ENCODE measurements at places on chromosomes 1 and 21.
A peak's percentile ranks its signal among the peaks of the same experiment; 100 is the strongest.

DNA sequence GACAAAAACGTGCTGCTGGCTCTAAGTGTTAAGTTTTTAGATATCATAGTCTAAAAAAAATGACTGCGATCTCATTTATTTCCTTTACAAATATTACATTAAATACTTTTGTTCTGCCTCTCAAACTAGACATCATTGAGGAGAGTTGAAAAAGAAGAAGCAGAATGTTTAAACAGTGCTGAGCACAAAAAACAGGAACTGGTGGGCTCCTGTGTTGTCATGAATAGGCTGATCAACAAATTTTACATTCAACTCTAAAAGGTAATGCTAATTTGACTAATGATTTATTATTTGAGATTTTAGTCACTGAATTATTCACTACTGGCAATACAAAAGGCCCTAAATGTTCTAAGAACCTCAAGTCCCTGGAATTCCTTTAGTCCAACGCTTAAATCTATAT lies 66.1 kb downstream of the GPATCH2 start:
- no peak for DNase-seq

GRCh38 chr1:169588785-169589485 lies 2.7 kb upstream of the F5 start:
- DNase-seq, result no peak

DNA sequence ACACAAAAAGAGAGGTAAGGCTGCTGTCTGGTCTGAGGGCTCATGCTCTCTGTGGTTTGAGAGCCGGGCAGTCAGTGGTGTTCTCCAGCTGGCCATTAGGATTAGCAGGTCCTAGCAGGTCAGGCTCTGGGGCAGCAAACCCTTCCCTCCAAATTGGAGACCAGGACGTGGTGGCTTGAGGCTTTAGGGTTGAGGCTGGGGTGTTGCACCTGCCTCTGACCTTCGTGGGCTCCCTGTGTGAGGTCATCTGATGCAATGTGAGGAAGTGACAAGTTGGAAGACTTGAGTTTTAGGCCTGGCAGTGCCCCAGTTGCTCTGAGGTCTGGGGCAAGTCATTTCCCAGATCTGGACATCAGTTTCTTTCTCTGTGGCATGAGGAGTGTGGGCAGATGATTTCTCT lies 24.4 kb downstream of the SZRD1 start:
- DNase-seq, result no peak

- DNase-seq, result no peak
Observed at GRCh38 chr1:50066806-50067205, 41.9 kb upstream of the ELAVL4 start.

GRCh38 chr1:35886577-35887431 lies 3.8 kb downstream of the AGO1 start:
- DNase-seq, result no peak

GRCh38 chr1:22508329-22508728 lies 55.0 kb upstream of the EPHA8 start:
- DNase-seq, result no peak

GRCh38 chr1:41053316-41053715 lies 31.8 kb upstream of the SLFNL1 start:
- no peak for DNase-seq

- no peak for DNase-seq
Observed at GRCh38 chr21:29431680-29432079, 133.0 kb downstream of the BACH1 start.

- no peak for DNase-seq
Observed at GRCh38 chr1:6414443-6414844, 5.3 kb downstream of the HES2 start.

GRCh38 chr21:39461419-39461818 lies 9.6 kb downstream of the SH3BGR start:
- no peak for DNase-seq

DNA sequence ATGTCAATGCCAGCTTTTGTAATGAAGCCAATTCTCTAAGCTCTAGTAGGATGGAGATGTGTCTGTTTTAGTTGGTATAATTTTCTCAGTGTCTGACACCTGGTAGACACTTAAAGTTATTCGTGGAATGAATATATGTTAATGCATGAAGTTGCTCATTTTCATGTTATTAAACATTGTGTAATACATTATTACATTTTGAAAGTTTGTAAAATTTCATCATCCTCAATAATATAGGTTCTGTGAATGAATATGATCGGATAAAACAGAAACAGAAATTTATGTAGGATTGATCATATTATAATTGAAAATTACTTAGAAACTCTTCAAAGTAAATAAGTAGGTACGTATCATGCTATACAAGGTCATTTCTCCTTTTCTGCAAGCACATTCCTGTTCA lies 625.3 kb downstream of the PLA2G4A start:
- no peak for DNase-seq

GRCh38 chr21:40765811-40766210 lies 81.1 kb downstream of the DSCAM start:
- no peak for DNase-seq

- peak; percentile 59 for DNase-seq
Observed at GRCh38 chr1:153796786-153797659, 21.8 kb downstream of the SLC27A3 start.

DNA sequence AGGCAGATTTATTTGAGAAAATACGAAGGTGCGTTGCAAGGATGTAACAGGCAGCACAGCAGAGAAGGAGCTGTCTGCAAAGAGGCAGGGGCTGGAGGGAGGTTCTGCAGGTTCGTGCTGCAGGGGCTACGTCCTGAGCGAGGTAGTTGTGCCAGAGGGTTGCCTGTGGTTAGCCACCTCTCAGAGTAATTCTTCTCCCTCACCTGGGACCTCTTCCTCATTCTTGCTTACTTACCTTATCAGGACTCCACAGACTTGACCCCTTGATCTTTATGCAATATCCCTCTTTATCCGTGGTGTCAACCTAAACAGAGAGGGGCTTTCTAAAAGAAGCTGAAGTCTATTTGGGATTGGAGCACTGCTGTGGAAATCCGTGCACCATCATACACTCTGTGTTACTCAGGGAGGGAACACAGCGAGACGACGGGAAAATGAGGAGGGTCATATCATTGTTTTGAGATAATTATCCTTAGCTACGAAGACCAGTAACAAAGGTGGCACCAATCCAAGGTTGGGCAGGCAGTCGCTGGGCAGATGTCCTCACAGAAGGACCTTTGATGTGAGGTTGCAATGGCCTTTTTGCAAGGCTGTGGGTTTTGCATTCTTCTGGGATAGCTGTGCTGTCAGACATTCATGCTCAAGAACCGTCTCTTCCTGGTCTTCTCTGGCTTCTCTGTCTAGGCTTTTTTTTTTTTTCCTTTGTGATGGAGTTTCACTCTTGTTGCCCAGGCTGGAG lies 82.8 kb downstream of the WDR4 start:
- no peak for DNase-seq

DNA sequence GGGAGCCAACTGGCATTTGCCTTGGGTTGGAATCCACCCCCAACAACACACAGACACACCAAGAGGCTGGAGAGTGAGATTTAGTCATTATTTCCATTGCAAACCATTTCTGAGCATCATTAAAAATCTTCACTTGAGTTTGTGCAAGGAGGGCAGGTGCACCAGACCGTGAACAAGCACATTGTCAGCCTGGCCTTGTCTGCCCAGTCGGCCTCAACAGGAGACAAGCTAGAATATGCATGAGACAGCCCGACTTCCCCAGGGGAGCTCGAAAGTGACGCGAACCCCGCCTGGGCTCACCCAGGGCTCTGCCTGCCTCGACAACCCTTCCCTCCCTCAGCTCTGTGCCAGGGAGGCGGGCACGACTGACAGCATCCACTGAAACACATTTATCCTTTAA lies 15.4 kb upstream of the GUCA2B start:
- no peak for DNase-seq

DNA sequence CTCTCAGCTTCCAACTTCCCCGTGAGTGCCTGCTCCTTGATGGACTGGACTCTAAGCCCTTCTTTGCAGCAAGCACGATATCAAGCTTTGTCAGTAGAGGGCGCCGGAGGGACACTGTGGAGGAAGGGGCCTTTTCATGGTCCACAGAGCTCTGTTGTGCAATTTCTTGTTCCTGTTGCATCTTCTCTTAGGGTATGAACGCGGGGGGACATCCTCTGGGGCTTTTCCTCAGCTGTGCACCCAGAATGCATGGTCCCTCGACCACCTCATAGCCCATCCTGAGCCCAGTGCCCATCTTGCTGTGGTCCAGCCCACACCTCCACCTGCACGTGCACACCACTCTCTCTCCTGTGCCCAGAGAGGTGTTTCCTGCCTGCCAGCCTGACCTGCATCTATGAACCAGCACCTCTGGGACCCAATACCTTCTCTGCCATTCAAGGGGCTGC lies 556.8 kb downstream of the PTPRU start:
- peak; percentile 75 for DNase-seq

DNA sequence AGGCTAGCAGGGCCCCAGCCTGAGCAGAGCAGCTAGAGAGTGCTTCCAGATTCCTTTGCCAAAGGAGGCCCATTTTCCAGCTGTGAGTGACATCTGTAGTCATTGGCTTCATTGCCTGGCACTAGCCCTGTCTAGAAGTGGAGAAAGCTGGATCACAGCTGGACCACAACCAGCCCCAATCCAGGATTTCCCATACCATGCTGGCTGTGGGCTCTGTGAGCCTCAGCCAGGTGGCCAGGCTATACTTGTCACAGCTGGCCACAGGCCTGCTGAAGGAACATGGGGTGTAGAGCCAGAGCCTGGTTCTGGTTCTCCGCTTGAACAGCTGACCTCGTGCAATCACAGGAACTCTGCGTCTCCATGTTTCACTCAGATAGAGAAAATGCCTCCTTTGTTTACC lies 36.6 kb downstream of the RIMKLA start:
- DNase-seq, result no peak

DNA sequence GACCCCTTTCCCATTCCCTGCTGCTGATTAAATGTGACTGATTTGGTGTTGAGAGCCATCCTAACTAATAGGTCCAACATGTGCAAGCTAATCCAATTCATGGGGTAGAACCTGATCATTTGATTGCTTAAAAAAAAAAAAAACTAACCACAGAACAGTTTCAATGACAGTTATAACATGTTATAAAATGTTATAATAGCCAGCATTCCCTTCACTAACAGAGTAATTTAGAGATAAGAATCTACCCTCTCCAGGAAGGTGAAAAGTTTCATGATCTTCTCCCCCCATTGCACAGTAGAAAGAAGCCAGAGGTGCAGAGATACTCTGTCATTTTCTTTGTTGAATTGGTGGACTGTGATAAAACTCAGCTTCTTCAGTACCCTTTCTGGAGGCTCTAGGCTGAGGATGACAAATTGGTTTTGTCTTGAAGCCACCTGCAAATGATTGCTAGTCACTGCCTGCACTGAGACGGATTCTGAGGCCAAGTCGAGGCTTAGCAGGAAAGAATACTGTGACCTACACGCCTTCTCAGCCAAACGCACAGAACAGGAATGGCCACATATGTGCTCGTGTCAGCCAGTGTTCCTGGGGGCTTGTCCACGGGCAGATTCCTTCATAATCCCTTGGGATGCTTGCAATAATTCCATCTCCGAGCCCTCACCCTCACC lies 215.7 kb upstream of the IRF2BP2 start:
- DNase-seq, result no peak

GRCh38 chr21:37915497-37915911 lies 753 bp downstream of the KCNJ6 start:
- no peak for DNase-seq

- DNase-seq, result no peak
Observed at GRCh38 chr1:41648844-41649243, 164.4 kb upstream of the EDN2 start.

GRCh38 chr1:60857851-60858250 lies 224.5 kb upstream of the NFIA start:
- DNase-seq, result no peak

- DNase-seq, result no peak
Observed at GRCh38 chr1:230152999-230153398, 86.0 kb downstream of the GALNT2 start.

GRCh38 chr1:85172684-85173337 lies 28.0 kb downstream of the SYDE2 start:
- DNase-seq, result no peak

- no peak for DNase-seq
Observed at GRCh38 chr1:9593492-9594465, 5.1 kb downstream of the TMEM201 start.

DNA sequence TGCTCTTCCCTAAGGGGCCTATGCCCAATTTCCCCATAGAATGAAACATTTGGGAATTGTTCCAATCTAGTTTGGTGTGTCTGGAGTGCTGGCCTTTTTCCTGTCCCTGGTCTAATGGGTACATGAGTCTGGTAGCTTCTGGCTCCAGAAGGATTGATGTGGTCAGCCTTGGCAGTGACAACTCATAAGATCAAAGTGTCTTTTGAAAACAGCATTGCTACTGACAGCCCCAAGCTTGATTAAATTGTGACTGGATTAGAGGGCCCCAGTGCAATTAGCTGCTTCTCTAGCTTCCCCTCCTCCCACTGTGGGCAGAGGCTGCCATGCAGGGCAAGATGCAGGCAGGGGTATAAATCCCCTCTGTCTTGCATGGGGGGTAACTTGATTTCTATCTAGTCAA lies 130.9 kb downstream of the UCK2 start:
- no peak for DNase-seq

DNA sequence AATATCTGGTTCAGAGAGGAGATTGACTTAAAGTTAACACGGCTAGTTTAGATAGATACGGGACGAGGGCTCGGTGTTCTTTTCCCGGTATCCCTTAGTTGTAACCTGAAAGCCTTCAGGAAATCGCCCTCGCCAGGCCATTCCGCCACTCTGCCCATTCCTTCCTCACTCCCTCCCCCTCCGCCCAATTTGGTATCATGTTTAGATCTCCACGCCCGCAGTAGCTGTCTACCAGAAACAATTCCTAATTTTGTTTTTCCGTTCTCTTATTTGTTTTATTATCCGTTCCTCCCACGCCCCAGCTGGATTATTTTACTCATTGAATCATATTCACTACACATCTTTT lies 685 bp upstream of the VAMP4 start:
- DNase-seq, result no peak

DNA sequence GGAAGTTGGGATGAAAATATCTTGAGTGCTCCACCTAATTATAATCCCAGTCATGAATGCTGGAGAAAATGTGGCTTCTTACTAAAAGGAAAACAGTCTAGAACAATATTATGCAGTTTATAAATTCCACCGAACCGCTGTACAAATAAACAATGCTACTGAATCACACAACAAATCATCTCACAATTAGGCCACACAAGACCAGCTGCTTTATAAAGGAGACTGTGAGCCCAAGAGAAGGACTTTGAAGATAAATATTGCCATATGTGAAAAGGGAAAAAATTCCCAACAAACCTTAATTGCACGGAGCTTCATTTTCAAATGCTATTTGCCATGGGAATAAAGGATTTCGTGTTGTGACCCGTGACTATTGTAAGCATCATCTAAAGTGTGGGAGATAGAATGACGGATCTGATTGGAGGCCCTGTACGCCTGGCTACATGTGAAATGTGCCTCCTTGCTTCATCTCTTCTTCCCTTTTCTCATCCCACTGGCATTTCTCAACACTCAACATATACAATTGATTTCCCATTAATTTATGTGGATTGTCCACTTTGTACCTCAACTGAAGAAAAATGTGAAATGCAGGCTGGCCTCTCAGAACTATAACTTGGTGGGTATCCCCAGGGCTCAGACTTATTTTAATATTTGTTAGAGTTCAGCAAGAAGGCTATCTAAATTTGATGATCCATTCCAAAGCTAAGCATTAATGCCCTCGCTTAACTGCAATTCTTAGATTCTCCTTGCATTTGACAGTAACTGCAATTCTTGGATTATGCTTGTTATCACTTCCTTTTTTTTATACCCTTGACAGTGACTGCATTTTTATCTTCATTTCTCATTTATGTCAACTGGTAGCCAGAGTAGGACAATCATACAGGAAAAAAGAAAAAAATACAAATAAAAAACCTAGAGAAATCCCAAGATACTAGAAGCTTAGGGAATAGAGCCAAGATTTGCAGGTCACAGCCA lies 122.3 kb downstream of the TGFB2 start:
- DNase-seq, result no peak

GRCh38 chr1:176904057-176904751 lies 260.3 kb downstream of the ASTN1 start:
- no peak for DNase-seq

Measured in stimulated activated CD4-positive, alpha-beta T cell treated with anti-CD3 and anti-CD28 coated beads, Interleukin-12 subunit alpha, Interleukin-12 subunit beta, amount 100 ng/mL, for 24 hours (primary cell).